Neural progenitor cell (in vitro differentiated cells): ENCODE measurements at places on chromosomes 6 and 20. TPM values are rescaled to one million over a fixed set of nuclear protein-coding genes. Genes with fewer than 3 reads are reported as not detected.

Gene APOM
- 2.6 and 4.2 TPM in 2 replicates for total RNA-seq

DNA sequence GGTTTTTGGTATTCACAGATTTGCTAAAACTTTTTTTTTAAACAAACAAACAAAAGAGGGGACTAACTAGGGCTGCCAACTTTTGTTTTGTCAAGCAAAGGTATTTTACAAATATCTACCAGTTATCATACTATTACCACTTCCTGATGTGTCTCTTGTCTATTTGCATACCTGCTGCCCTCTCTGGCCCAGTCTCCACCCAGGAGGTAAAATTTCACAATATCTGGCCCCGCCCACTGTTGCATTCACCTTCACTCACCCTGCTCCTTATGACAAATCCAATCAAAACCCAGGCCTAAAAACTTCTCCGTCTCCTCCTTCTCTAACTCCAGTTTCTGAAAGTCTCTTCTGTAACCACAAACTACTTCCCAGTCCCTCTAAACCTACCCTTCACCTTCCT, 82.2 kb downstream of the TRERF1 start:
- H3K4me3 ChIP-seq: no peak overlapping the region
- no peaks in the 10 kb centered on the region for H3K27me3 ChIP-seq
- no peak overlapping the region for H3K27ac ChIP-seq
- DNase-seq: no peak
- H3K4me1 ChIP-seq: no peaks in the 10 kb centered on the region

GRCh38 chr20:22921595-22922421, 113.3 kb upstream of the SSTR4 start:
- H3K4me3 ChIP-seq: no peak overlapping the region
- no peak overlapping the region for H3K27ac ChIP-seq
- no peak for DNase-seq
- no peaks in the 10 kb centered on the region for H3K36me3 ChIP-seq

Gene EGFL8
- total RNA-seq: 3.8 and 16.1 TPM in 2 replicates

- H3K27me3 ChIP-seq: no peaks in the 10 kb centered on the region
- no peak overlapping the region for H3K27ac ChIP-seq
- H3K4me3 ChIP-seq: no peak overlapping the region
- H3K4me1 ChIP-seq: no peaks in the 10 kb centered on the region
- peaks cover 4% of the 10 kb centered on the region for H3K36me3 ChIP-seq
Observed at GRCh38 chr6:11785415-11785773, 6.8 kb upstream of the ADTRP start.

GRCh38 chr6:125363039-125363823, 61.5 kb upstream of the HDDC2 start:
- no peak overlapping the region for H3K27ac ChIP-seq
- peaks cover 8% of the 10 kb centered on the region for H3K4me1 ChIP-seq
- H3K4me3 ChIP-seq: peak overlapping the region; percentile 51
- DNase-seq: peak; percentile 91

Gene BPI
- not detected in 2 replicates for total RNA-seq

Gene TTK
- 139 and 231 TPM in 2 replicates for total RNA-seq

DNA sequence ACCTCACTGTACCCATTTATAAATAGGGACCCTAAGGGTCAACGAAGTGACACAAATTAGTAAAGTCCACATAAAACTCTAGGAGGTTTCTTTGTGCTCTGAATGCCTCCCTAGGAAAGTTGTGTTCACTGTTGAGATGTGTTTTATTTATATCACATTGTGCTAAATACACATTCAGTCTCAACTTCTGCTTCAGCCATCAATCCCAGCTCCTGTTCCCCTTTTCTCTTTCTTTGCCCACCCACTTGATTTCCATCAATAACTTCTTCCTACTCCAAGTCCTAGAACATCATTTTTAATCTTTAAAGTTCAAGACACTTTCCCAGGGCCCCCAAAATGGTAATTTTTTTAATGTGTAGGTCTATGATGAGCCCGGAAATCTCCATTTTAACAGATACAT, 208.3 kb upstream of the RAB32 start:
- no peaks in the 10 kb centered on the region for H3K4me1 ChIP-seq
- no peaks in the 10 kb centered on the region for H3K36me3 ChIP-seq
- no peak overlapping the region for H3K27ac ChIP-seq
- no peak overlapping the region for H3K4me3 ChIP-seq
- DNase-seq: no peak

DNA sequence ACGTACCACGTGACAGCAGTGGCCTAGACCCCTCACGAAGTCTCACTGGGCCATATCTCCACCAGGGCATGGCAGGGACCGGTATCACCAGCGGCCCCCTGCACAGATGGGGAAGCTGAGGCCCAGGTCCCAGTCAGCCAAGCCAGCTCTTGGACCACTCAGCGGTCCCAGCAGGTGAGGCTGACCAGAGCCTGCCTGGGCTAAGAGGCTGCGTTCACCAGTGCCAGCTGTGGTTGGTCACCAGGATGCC, 2.6 kb upstream of the MRGBP start:
- peak overlapping the region; percentile 30 for H3K4me3 ChIP-seq
- peaks cover 41% of the 10 kb centered on the region for H3K27me3 ChIP-seq
- no peak for DNase-seq
- peaks cover 14% of the 10 kb centered on the region for H3K4me1 ChIP-seq

DNA sequence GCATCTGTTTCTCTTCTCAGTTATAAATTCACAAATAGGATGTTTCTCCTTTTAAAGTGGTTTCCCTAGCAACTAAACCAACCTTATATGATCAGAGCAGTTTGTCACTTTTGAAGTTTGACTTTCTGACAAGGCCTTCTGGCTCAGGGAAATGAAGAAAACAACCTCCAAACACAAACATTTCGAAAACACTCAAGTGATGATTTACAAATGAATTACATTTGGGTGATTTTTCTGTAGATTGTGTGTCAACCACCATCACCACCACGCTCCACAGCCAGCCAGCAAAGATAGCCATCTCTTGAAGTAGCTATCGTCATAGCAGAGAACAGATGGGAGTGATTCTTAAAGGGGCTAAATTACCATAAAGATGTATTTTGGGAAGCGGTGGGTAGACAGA, 16.5 kb upstream of the MLIP start:
- H3K27ac ChIP-seq: no peak overlapping the region
- no peaks in the 10 kb centered on the region for H3K27me3 ChIP-seq
- no peaks in the 10 kb centered on the region for H3K4me1 ChIP-seq
- H3K36me3 ChIP-seq: no peaks in the 10 kb centered on the region
- no peak overlapping the region for H3K4me3 ChIP-seq

Gene TINAG
- not detected in 2 replicates for total RNA-seq

DNA sequence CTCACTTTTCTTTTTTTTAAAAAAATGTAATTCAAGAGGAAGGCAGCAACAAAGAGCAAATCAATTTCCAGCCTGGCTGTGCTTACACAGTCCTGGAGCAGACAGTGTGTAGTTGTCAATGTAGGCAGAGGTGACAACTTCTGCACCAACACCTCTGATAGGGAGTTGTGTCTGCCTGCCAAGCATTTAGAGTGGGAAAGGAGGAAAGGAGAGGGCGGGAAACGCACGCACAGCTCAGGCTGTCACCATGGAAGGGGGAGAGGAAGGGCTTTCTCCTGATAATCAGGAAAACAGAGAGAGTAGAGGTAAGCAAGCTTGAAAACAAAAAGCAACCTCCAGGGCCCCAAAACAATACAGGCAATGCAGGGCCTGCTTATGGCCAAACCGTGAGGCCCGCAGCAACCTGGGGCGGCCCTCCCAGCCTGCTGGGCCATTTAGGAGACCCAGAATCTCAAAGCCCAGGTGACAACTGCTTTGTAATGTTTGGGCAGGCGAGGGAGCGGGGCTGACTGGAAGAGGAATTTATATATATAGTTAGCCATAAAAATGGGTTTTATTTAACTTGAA, 41.5 kb upstream of the GFOD1 start:
- DNase-seq: no peak
- H3K4me1 ChIP-seq: peaks cover 21% of the 10 kb centered on the region
- no peaks in the 10 kb centered on the region for H3K27me3 ChIP-seq

GRCh38 chr6:101926149-101926925, 532.8 kb downstream of the GRIK2 start:
- no peaks in the 10 kb centered on the region for H3K4me1 ChIP-seq
- H3K27ac ChIP-seq: no peak overlapping the region
- no peak for DNase-seq
- no peak overlapping the region for H3K4me3 ChIP-seq
- no peaks in the 10 kb centered on the region for H3K36me3 ChIP-seq

- H3K4me1 ChIP-seq: peaks cover 7% of the 10 kb centered on the region
- H3K27me3 ChIP-seq: no peaks in the 10 kb centered on the region
- H3K36me3 ChIP-seq: peaks cover 9% of the 10 kb centered on the region
- peak overlapping the region; percentile 67 for H3K4me3 ChIP-seq
- no peak for DNase-seq
Observed at GRCh38 chr6:117600008-117600743, 2.1 kb downstream of the GOPC start.

Gene MUC21
- total RNA-seq: not detected in 2 replicates

DNA sequence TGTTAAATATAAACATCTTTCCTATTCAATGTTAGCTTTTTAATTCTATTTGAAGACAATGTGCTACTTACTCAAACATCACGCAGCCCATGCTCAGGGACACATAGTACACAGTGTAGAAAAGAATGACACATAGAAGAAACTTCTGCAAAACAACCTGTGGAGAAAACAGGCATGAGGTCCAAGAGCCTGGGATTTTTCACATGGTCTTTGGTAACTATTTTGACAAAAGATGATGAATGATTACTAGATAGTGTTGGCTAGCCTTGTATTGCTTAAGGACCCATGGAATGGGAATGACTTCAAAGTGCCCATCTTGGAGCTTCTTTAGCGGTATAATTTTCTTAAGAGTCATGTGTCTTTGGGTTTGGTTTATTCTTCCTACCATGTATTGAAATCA, 15.4 kb downstream of the TMEM244 start:
- no peaks in the 10 kb centered on the region for H3K4me1 ChIP-seq
- H3K4me3 ChIP-seq: no peak overlapping the region
- H3K27ac ChIP-seq: no peak overlapping the region
- H3K36me3 ChIP-seq: no peaks in the 10 kb centered on the region
- H3K27me3 ChIP-seq: no peaks in the 10 kb centered on the region

DNA sequence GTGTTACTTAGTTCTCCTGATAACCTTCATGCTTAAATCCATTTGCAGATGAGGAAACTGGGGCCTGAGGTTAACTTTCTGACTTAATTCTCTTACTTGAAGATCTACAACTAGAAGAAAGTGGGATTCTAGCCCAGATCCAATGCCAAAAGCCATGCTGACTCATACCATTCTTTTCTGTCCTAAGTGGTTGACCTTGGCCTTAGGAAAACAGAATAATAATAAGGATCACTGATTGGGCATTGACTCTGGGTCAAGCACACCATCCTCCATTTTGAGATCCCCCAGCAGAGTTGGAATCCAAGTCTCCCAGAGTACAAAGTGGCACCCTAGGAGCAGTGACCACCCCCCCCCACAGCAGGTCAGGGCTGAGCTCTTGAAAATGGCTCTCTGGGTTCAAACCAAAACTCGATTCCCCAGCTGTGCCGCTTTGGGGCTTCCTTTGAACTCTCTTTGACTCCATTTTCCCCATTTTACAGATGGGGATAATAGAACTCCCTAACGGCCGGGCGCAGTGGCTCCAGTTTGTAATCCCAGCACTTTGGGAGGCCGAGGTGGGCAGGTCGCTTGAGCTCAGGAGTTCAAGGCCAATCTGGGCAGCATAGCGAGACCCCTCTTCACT, 12.8 kb upstream of the ZNF217 start:
- no peak for DNase-seq
- H3K27me3 ChIP-seq: no peaks in the 10 kb centered on the region
- H3K4me1 ChIP-seq: peaks cover 19% of the 10 kb centered on the region

Gene SDCBP2
- 1.6 and 6.6 TPM in 2 replicates for total RNA-seq

Gene COX4I2
- total RNA-seq: not detected in 2 replicates

Gene ABHD16B
- total RNA-seq: not detected in 2 replicates

DNA sequence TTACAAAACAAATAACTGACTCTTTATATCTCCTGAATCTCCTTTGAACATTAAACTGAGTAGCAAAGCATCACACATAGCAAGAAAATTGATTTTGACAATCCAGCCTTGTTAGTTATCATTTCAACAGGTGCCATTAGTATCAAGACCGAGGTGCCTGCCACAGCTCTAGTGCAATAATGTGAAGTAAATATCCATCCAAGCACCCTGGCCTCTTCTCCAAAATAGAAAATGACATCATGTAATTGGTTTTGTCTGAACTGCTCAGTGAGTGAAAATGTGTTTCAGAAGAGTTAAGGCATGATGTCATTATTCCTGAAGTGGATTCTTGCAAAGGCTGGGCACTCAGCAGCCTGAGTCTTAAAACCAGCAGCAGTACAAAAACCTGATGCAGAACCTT, 341.4 kb downstream of the PLCB1 start:
- no peak for DNase-seq
- H3K4me3 ChIP-seq: no peak overlapping the region
- H3K4me1 ChIP-seq: peaks cover 4% of the 10 kb centered on the region
- no peaks in the 10 kb centered on the region for H3K27me3 ChIP-seq

Gene RNF144B
- total RNA-seq: 0.15 and 0.75 TPM in 2 replicates

DNA sequence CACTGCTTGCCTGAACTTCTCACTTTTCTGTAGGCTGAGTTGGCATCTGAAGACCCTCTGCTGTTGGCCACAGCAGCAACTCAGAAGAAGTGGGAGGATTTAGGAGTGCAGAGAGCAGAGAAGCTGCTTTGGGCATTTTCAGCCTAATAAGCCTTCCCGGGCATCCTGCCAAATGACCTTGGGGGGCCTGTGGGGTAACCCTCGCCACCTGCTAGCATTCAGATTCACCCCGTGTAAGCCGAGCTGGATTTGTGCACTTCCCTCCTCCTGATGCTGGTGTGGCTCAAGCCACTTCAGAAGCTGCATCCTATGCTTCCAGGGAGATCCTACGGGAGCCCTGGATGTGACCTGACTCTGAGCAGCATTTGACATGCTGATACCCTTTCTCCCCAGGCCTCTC, 114.8 kb downstream of the LRFN2 start:
- no peak overlapping the region for H3K27ac ChIP-seq
- H3K4me3 ChIP-seq: no peak overlapping the region
- no peak for DNase-seq
- peaks cover under 1% of the 10 kb centered on the region for H3K4me1 ChIP-seq
- no peaks in the 10 kb centered on the region for H3K27me3 ChIP-seq
- H3K36me3 ChIP-seq: no peaks in the 10 kb centered on the region

DNA sequence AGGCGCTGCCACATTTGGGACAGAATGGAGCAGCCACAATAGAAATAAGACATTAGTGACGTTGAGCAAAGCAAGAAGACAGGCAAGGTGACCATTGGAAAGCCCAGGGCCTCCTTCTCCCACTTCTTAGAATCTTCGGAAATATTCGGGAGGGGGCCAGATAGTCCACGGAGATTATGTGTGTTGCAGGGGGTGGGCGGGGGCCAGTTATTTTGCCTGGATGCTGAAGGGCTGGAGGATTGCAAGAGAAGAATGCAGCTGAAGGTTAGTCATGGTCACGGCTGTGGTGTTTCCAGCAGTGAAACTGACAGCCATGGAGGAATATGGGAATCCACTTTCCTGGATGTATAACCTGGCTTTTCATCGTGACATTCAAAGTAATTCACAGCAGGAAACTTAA, 88.6 kb downstream of the CDH26 start:
- no peak overlapping the region for H3K4me3 ChIP-seq
- no peaks in the 10 kb centered on the region for H3K27me3 ChIP-seq
- no peaks in the 10 kb centered on the region for H3K36me3 ChIP-seq
- no peaks in the 10 kb centered on the region for H3K4me1 ChIP-seq
- no peak overlapping the region for H3K27ac ChIP-seq

Gene POU5F1
- 17.2 and 17.4 TPM in 2 replicates for total RNA-seq
